Uterus (tissue), 4 donors: ENCODE measurements at places on chromosomes 1 and 21. TPM values are rescaled to one million over a fixed set of nuclear protein-coding genes. Genes with fewer than 3 reads are reported as not detected.

PDE9A gene
- total RNA-seq: 15.0 TPM

RNU1-4 gene
- under 0.01 TPM for total RNA-seq

TAF5L gene
- total RNA-seq: 3.3 TPM

ZNF683 gene
- not detected for total RNA-seq

CD101 gene
- 2.1 TPM for total RNA-seq

SV2A gene
- total RNA-seq: 1.5 TPM

OR2T2 gene
- total RNA-seq: 0.21 TPM

OR2G6 gene
- total RNA-seq: not detected

B3GALT2 gene
- 0.21 TPM for total RNA-seq

LRRC53 gene
- total RNA-seq: 0.21 TPM

FAM151A gene
- not detected for total RNA-seq

CD1C gene
- total RNA-seq: not detected

LDLRAD2 gene
- total RNA-seq: 0.48 TPM

FCRL4 gene
- not detected for total RNA-seq

EDARADD gene
- total RNA-seq: 1.2 TPM

TSPAN1 gene
- 4.1 TPM for total RNA-seq

GJA4 gene
- total RNA-seq: 21.4 TPM

AP4B1 gene
- 20.5 TPM for total RNA-seq

EFNA1 gene
- total RNA-seq: 49.1 TPM

PIGV gene
- total RNA-seq: 15.3 TPM

DNA sequence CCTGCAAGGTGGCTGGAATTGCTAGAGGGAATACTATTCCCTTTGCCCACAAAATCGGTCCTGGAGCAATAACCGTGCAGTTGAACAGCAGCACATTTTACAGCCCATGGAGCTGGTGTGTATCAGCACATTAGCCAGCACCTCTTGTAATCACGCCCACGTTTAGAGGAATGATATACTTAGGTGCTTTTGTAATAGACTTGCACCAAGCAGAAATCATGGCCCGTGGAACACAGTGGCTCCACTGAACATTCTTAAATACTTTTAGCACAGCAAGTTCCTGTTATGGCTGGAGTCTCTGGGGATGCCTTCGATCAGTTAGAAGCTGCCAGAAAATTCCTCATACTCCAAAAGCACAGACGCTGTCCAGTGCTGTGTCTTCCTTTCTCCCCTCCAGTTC, 218.1 kb upstream of the FAM78B start:
- H3K36me3 ChIP-seq: no peaks in the 10 kb centered on the region
- no peak overlapping the region for H3K27ac ChIP-seq
- no peak overlapping the region for H3K4me3 ChIP-seq
- no peak for DNase-seq
- H3K27me3 ChIP-seq: no peaks in the 10 kb centered on the region
- H3K4me1 ChIP-seq: no peaks in the 10 kb centered on the region

GRCh38 chr1:170730438-170730837, 66.5 kb downstream of the PRRX1 start:
- no peaks in the 10 kb centered on the region for H3K4me1 ChIP-seq
- H3K27ac ChIP-seq: peak overlapping the region; percentile 53
- no peaks in the 10 kb centered on the region for H3K27me3 ChIP-seq
- no peaks in the 10 kb centered on the region for H3K36me3 ChIP-seq
- DNase-seq: no peak

DNA sequence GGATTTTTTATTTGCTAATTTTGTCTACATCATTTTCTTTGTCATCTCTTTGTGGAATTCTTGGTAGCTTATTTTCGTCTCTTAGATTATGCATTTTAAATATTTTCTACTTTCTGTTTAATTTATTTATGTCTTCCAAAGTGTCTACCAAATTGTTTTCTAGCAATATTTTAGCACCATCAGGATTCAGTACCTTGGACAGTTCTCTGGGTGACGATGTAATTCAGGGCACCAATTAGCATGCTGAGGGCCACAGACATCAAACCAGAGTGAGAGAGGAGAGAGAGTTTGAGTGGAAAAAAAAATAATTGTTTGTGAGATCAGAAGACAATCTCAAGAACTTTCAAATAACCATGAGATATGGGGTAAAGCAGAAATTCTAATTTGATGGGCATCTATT, 169.8 kb upstream of the CXADR start:
- no peak for DNase-seq
- H3K4me3 ChIP-seq: no peak overlapping the region
- H3K27me3 ChIP-seq: no peaks in the 10 kb centered on the region
- H3K4me1 ChIP-seq: no peaks in the 10 kb centered on the region
- H3K27ac ChIP-seq: no peak overlapping the region

GRCh38 chr1:53567450-53567849, 108.3 kb downstream of the DMRTB1 start:
- no peaks in the 10 kb centered on the region for H3K36me3 ChIP-seq

- no peak overlapping the region for H3K27ac ChIP-seq
- no peak for DNase-seq
- H3K27me3 ChIP-seq: no peaks in the 10 kb centered on the region
These were observed 213.2 kb downstream of the TNR start for GRCh38 chr1:175530183-175530582.

- H3K27me3 ChIP-seq: no peaks in the 10 kb centered on the region
- H3K4me1 ChIP-seq: no peaks in the 10 kb centered on the region
- no peaks in the 10 kb centered on the region for H3K36me3 ChIP-seq
These were observed 132.1 kb downstream of the ETS2 start for GRCh38 chr21:38937844-38938243.

DNA sequence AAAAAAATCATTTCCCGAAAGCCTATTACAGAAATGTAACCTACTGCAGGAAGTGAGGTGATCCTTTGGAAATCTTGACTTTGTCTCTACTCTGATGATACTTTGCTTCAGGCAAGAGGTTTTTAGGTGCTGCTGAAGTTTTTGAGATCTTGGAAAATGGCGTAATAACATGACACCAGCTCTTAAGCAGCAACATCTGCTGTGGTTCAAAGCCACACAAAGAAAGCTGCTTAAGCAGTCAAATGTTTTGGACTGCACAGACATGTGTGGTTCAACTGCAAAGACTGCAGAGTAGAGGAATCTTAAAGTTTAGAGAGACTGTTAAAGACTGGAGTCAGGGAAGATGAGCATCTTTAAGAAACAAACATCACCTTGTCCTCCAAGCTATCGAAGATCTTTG, 139.0 kb downstream of the RASAL2 start:
- H3K4me1 ChIP-seq: no peaks in the 10 kb centered on the region
- H3K4me3 ChIP-seq: no peak overlapping the region
- no peaks in the 10 kb centered on the region for H3K36me3 ChIP-seq
- DNase-seq: no peak
- H3K27ac ChIP-seq: no peak overlapping the region

DNA sequence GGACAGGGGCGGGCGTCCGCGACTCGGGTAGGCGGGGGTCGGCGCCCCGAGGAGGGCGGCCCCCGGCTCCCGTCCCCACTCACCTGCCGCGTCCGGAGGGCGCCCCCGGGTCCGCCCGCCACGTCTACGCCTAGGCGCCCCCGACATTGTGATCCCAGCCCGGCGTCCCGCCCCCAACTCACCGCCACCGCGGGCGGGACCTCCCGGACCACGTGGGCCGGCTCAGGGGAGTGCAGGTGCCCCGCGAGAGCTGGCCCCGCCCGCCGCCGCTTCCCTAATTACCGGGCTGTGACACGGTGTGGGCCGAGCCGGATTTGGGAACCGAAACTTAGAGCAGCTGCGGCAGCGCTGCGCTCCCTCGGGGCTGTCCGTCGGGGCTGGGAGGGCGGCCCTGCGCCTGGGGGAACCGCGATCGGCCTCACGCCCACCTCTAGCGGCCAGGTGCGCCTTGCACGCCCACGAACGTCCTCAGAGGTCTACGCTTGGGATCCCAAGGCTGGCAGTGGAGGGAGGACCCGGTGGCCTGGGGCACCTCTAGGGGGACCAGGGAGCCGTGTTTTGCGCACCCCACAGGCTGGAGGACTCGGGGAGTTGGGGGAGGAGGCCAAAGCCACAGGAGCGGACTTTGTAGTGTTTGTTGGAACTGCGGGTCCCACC, 521 bp upstream of the NADK start:
- no peak for DNase-seq
- H3K36me3 ChIP-seq: no peaks in the 10 kb centered on the region
- H3K27ac ChIP-seq: no peak overlapping the region
- H3K4me1 ChIP-seq: no peaks in the 10 kb centered on the region

GRCh38 chr1:227547310-227548118, 15.8 kb upstream of the ZNF678 start:
- no peaks in the 10 kb centered on the region for H3K36me3 ChIP-seq
- H3K27ac ChIP-seq: no peak overlapping the region
- peaks cover 4% of the 10 kb centered on the region for H3K4me1 ChIP-seq
- DNase-seq: no peak
- H3K4me3 ChIP-seq: no peak overlapping the region

- H3K27ac ChIP-seq: no peak overlapping the region
- H3K4me3 ChIP-seq: no peak overlapping the region
- no peak for DNase-seq
- no peaks in the 10 kb centered on the region for H3K4me1 ChIP-seq
- no peaks in the 10 kb centered on the region for H3K27me3 ChIP-seq
These were observed 125.2 kb downstream of the TYW3 start for GRCh38 chr1:74858136-74858535.

- H3K27ac ChIP-seq: no peak overlapping the region
- no peaks in the 10 kb centered on the region for H3K27me3 ChIP-seq
- peaks cover 8% of the 10 kb centered on the region for H3K4me1 ChIP-seq
- H3K36me3 ChIP-seq: no peaks in the 10 kb centered on the region
- H3K4me3 ChIP-seq: no peak overlapping the region
- DNase-seq: no peak
These were observed 9.0 kb upstream of the HTR6 start for GRCh38 chr1:19655718-19656080.

GRCh38 chr1:244273845-244274619, 177.7 kb downstream of the ADSS2 start:
- peak overlapping the region; percentile 75 for H3K27ac ChIP-seq
- H3K4me3 ChIP-seq: no peak overlapping the region
- peak; percentile 74 for DNase-seq
- no peaks in the 10 kb centered on the region for H3K27me3 ChIP-seq

- H3K27ac ChIP-seq: peak overlapping the region; percentile 77
- H3K36me3 ChIP-seq: no peaks in the 10 kb centered on the region
- DNase-seq: no peak
- H3K4me3 ChIP-seq: peak overlapping the region; percentile 62
- H3K27me3 ChIP-seq: no peaks in the 10 kb centered on the region
These were observed 777 bp downstream of the FLAD1 start for GRCh38 chr1:154983776-154984466.

DNA sequence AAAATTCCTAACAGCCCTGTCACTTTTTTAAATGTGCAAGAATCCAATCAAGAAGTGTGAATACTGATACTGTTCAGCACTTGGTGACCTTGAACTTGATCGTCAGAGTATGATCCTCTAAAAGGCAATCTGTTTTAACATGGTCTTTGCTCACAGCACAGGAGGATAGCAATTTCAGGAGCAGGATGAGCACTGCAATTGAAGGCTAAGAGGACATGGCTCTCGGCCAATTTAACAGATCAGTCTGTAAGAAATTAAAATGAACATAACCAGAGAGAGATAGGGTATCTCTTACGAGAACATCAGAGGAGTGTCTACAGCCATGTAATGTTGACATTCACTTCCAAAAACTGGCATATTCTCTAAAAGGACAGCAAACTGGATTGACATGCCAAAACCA, 243.1 kb downstream of the LTN1 start:
- H3K36me3 ChIP-seq: no peaks in the 10 kb centered on the region
- no peaks in the 10 kb centered on the region for H3K4me1 ChIP-seq

DNA sequence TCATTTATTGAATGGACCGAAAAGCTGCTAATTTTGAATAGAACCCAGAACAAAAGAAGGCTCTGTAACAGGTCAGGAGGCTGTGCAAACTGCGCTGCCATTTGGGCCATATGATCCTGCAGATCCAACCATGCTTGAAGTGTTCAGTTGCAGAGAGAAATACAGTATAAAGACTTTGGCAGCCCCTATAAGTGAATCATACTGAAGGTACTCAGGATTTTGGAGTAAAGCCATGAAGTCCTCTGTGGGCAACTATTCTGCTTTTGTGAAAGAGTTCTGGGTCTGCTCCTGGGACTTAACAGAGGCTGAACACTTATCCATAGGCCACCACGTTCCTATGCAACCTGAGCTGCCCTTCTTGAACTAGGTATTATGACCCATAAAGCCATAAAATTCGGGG, 1613.6 kb upstream of the PRMT6 start:
- no peaks in the 10 kb centered on the region for H3K36me3 ChIP-seq
- H3K4me3 ChIP-seq: no peak overlapping the region
- H3K4me1 ChIP-seq: no peaks in the 10 kb centered on the region
- no peak overlapping the region for H3K27ac ChIP-seq
- DNase-seq: no peak

DNA sequence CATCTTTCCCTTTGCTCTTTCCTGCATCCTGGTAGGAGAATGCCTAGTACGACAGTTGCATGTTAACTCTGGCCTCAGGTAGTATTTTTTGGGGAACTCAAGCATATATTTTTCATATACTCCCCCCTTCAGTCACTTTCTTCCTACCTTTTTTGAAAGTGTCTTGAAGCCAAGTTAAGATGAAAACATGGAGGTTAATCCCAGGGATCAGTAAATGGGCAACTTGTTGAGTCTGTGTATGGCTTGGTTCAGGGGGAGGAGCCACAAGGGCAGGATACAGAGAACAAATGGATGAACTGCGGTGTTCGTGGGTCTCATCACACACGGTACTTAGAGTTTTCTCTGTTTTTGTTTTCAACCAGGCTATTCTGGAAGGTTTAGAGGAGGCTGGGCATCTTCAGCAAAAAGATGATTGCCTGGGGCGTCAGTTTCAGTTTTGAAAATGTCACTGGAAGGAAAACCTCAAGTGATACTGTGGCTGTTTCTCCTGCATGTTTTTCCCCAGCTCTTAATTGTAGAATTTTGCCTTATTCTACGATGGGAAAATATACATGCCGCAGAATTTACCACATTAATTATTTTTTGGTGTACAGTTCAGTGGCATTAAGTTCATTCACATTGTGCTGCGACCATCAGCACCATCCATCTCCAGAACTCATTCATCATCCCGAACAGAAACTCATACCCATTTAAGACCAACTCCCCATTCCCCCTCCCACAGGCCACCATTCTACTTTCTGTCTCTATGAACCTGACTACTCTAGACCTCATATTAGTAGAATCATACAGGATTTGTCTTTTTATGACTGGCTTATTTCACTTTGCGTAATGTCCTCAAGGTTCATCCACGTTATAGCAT, 71.5 kb downstream of the MAP10 start:
- no peak overlapping the region for H3K4me3 ChIP-seq
- no peak for DNase-seq
- no peaks in the 10 kb centered on the region for H3K36me3 ChIP-seq
- no peaks in the 10 kb centered on the region for H3K27me3 ChIP-seq
